ENCODE measurements at places on chromosomes 11 and 22.

DNA sequence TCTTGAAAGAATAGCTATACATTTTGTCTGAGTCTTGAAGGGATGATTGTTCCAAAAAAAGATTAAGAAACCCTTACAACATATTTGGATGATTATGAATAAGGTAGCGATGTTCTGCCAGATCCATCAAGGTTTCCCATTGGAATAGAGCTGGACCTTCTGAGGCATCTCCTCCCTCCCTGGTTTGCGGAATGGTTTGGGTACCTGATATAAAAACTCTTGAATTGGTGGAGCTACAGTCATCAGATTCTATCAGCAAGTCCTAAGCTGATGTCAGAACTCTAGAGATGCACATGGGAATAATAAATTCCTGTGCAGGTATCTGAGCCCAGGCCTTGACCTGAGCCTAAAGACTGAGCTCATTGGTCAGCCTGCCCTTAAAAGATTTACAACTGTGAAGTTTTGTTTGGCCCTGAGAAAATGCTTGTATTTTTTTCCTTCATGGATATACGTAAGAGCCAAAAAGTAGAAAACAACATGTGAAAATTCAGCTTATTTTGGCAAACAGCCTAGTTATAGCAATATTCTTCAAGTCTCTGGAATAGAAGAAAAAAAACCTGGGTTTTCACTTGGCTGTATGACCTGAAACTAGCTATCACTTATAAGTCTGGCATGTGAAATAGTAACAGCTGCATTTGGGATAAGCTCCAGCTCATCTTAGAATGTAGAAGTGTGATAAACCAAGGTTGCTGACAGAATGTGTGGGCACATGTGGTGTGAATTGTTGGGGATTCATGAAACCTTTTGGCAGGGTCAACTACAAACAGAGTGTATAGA, 265.7 kb upstream of the CTSC start:
- DNase-seq, result peak; percentile 2

GRCh38 chr11:118311518-118311917, 7.0 kb downstream of the CD3E start:
- no peak for DNase-seq

DNA sequence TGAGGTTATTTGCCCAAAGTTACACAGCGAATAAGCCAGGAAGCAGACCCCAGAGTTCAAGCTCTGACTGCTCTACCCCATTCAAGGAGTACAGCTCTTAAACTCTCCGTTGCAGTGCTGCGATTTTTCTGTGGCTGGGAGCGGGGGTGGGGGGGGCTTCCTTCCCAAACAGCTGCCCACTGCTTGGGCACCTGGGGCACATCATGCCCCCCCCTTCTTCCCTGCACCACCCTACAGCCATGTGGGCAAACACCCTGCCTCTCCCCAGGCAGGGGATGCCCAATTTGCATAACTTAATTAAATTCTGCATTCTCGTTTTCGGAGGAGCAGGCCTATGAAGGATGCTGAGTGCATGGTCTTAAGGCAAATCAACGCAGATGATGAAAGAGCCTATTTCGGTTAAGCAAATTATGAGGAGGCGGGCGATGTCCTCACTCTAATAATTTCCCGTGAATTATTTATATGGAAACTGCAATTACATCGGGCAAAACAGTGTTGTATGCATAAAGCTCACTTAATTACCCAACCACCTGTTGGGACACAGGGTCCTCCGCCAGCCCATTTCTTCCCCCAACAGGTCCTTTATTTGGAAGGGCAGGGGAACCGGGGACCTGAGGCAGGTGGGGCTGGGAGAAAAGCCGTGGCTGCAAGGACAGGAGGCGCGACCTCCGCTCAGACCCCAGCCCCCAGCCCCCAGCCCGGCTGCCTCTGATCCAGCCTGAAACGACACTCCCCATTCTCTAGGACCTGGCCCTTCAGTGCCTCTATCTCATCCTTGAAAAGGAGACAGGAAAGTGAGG, 610.5 kb downstream of the BUD13 start:
- no peak for DNase-seq

- DNase-seq, result no peak
These were observed 6.7 kb upstream of the CCDC90B start for GRCh38 chr11:83292709-83293456.

GRCh38 chr22:30483169-30483568, 11.4 kb upstream of the SEC14L3 start:
- no peak for DNase-seq

DNA sequence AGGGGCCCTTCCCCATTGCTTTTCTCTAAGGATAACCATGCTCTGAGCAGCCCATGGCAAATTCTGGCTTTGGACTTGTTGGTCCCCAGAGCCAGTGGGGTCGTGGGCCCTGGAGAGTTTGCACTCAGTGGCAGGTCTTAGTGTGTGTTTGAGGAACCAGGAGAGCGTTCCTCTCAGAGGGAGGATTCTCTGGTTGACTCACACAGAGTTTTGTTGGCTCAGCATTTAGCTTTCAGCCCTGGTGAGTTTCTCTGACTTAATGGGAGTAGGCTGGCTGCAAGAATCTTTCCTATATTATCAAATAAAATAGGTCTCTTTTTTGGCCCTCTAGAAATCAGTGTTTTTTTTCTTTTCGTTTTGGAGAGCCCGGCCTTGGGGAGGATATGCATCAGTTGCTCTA, 20.9 kb downstream of the ST14 start:
- DNase-seq, result no peak

GRCh38 chr11:73001615-73002014, 140.5 kb downstream of the FCHSD2 start:
- DNase-seq, result no peak

Data from left renal pelvis (tissue), 4 donors.